ENCODE measurements at places on chromosomes 3 and 15. TPM values are rescaled to one million over a fixed set of nuclear protein-coding genes. Genes with fewer than 3 reads are reported as not detected.

Gene EIF3J
- 63.0 TPM for total RNA-seq

DNA sequence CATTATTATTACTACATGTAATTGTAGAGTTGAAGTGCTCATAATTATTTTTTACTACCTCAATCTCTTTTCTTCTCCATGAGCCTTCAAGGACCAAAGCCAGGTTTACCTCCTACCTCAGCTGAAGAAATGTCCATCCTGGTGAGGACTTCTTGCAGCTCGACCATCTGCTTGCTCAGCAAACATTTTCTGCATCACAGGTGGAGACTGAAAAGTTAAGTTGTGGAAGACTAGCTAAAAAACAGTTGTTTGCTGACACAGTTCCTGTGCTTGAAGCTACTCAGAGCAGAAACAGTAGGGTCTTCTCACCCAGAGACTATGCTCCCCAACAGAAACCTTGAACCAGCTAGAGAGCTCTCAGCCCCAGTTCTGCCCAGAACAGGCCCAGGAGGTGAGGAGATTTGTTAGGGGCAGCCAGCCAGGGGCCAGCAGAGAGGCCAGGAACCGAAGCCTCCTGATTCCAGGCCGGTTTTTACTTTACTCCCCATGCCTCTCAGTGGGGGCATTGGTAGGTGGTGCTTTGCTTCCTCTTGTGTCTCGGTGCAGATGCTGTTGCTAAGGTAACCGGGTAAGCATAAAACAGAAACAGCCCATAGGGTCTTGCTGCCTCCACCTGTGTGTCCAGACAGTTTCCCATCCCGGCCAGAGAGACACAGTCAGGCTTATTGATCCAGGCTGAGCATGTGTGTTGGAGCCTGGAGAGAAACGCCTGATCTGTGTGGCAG lies 54.9 kb downstream of the CCNL1 start:
- DNase-seq = no peak

GRCh38 chr15:64099379-64099778 lies 3.6 kb downstream of the SNX1 start:
- no peak for DNase-seq

DNA sequence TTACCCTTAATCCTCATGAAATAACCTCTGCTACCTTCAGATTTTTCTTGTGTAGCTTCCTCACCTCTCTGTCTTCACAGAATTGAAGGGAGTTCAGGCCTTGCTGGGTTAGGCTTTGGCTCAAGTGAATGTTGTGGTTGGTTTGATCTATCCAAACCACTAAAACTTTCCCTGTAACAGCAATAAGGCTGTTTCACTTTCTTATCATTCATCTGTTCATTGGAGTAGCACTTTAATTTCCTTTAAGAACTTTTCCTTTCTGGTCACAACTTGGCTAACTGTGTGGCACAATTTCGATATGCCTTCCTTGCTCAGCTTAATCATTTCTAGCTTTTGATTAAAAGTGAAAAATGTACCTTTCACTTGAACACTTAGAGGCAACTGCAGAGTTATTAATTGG lies 129.8 kb downstream of the NR1I2 start:
- no peak for DNase-seq

Gene IQCF2
- not detected for total RNA-seq

DNA sequence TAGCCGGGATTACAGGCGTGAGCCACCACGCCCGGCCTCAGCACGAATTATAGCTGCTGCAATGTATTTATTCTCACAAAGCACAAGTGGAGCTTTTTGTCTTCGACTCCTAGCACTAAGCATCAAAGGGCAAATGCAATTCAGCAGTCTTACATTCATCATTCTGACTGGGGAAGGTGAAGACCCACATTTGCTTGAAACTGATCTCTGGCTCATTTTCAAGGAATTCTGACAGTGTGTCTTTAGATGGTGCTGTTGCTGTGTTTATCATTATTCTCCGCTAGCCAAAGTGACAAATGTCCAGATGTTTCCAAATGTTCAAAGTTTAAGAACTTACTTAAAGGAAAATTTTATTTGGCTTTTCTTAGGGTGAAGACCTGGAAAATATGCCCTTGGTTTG lies 55.9 kb downstream of the SGO1 start:
- DNase-seq = no peak

Gene SATB1
- total RNA-seq = 166 TPM

DNA sequence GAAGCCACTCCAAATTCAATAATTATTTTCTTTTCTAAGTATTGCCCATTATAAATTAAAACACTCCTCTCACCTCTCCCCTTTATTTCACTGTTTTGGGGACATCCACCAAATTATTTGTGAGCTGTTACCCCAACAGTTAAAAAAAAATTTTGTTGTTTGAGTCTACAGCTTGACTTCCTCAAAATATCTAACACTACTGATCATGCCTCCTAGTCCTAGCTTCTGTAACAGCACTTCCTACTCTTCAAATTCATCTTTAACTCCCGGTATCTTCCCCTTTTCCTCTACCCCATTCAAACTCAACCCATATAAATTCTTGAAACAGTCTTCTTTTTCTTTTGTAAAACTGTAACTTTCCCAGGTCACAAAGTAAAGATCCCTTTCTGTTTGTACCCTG lies 15.9 kb downstream of the PARL start:
- DNase-seq = no peak

DNA sequence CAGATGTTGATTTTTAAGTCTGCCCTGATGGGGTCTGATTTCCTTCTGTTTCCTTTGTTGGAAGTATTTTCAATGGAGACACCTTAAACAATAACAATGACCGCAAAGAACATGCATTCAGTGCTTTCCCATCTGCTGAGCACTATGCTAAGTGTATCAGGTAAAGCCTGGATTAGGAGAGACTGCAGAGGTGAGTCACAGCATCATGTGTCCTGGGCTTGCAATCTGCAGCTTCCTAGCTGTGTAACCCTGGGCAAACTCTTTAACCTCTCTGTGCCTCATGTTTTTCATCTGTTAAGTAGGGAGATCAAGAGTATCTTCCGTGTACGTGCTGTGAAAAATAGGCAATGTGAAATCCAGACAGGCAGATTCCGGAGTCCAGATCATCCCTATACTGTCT lies 13.3 kb upstream of the CHRNB4 start:
- no peak for DNase-seq
